GM03348 (cell line): ENCODE measurements at places on chromosomes 3 and 15.
A peak's percentile ranks its signal among the peaks of the same experiment; 100 is the strongest.

GRCh38 chr15:61038387-61038786 lies 190.7 kb downstream of the RORA start:
- no peak for DNase-seq

- DNase-seq = no peak
Measured at GRCh38 chr3:56061279-56061626, 407.0 kb downstream of the ERC2 start.

- DNase-seq = no peak
Measured at GRCh38 chr15:79042213-79042928, 48.2 kb downstream of the RASGRF1 start.

GRCh38 chr3:111073218-111073617 lies 1.6 kb downstream of the NECTIN3 start:
- DNase-seq = peak; percentile 22

DNA sequence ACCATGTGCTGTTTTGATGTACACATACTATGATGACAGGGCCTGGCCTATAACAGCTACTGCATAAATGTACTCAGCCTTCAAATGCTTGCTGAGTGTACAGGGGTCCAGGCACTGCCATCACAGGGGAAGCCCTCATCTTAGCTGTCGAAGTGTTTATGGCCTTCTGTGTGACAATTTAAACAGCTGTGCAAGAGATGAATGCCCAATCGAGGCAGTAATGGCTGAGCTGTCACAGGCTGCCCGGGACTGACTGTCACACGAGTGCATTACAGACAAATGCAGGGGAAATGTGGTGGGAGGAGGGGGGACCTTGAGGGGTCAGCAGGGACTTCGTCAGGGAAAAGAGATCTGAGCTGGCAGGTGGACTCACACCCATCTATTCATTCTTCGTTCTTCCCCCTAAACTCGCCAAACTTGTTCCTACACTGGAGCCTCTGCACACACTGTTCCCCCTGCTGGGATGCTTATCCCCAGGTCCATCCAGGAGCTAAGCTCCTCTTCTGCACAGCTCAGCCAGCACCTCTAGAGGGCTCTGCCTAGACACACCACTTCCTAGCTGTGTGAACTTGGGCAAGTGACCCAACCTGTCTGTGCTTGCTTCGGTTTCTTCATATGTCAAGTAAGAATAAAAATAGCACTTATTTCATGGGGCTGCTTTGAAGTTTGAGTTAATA lies 156.2 kb upstream of the IQSEC1 start:
- no peak for DNase-seq

DNA sequence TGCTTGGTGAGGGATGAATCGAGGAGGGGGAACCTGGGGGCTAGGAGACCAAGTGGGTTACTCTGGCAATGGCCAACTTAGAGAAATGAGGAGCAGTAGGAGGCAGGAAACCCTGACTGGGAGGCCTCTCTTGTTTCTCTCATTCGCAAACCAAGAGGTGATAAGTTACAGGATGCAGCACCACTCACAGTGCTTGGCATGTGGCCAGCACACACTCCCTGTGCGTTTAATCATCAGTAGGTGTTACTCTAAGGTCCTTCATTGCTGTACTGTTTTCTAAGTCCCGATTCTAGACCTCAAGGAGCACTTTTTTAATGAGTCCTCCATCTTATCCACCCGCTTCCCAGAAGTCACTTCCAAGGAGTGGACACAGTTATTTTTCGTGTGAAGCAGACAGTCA lies 314.1 kb upstream of the TRIM42 start:
- no peak for DNase-seq
